ENCODE measurements at places on chromosomes 16 and 17. TPM values are rescaled to one million over a fixed set of nuclear protein-coding genes. Genes with fewer than 3 reads are reported as not detected.

Gene GPRC5B
- total RNA-seq: 39.3 TPM

Gene NUDT7
- total RNA-seq: 6.8 TPM

DNA sequence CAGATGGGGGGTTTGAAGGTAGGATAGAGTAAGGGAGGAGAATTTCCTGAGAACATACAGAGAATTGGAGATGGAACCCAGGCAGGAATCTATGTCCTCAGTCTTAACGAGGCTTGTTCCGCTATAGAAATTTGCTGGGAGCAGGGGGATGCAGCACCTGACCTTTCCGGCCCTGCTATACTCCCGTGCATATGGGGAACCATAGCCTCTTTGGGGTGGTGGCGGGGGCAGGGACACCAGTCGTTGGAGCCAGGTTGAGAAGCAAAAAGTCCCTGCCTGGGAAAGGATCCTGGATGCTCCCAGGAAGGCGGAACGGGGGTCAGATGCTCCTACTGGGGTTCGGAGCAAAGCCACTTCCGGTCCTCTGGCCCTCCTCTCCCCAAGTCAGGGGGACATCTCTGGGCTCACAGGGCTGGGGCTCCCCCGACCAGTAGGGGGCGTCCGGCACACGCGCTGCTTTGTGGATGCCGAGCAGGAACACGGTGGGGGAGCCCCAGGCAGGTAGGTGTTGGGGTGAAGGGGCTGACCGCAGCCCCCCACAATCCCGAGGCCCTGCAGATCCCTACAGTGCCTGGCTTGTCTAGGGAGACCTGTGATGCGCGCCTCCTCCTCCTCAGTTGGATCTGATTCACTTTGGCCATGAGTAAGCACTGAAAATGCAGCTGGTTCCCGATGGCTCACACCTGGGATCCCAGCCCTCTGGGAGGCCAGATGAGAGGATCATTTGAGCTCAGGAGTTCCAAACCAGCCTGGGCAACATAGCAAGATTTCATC lies 15.5 kb upstream of the TFAP4 start:
- no peak for DNase-seq

DNA sequence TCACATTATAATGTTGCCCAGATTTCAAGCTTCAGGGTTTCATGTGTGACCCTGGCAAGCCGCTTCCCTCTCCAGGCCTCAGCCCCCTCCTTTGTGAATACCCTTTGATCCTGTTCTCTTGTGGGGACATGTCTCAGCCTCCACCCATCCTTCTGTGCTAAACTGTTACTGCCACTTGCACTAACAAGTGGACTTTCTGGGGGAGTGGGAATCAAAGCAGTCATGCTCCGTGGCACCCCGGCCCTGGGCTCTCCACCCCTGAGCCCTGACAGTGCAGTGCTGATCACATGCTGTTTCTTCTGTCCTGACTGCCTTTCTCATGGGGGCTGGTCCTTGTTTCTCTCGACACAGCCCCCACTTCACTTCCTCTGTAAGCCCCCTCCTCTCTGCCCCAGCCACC lies 9.7 kb upstream of the DCAF7 start:
- DNase-seq: no peak

GRCh38 chr17:8222380-8222629 lies 11.9 kb upstream of the AURKB start:
- DNase-seq: no peak

All from dermis microvascular lymphatic vessel endothelial cell (primary cell).